Activated CD8-positive, alpha-beta T cell treated with anti-CD3 and anti-CD28 coated beads, Interleukin-2, amount 10 ng/mL, durations not matched to agents 7 days and 5 days (primary cell): ENCODE measurements at places on chromosomes 16 and 17.

GRCh38 chr17:3887804-3888203, 5.0 kb downstream of the CAMKK1 start:
- H3K4me1 ChIP-seq: peaks cover 39% of the 10 kb centered on the region
- peaks cover 2% of the 10 kb centered on the region for H3K27me3 ChIP-seq
- no peak for DNase-seq
- H3K36me3 ChIP-seq: peaks cover 2% of the 10 kb centered on the region
- H3K27ac ChIP-seq: peak overlapping the region; percentile 48

DNA sequence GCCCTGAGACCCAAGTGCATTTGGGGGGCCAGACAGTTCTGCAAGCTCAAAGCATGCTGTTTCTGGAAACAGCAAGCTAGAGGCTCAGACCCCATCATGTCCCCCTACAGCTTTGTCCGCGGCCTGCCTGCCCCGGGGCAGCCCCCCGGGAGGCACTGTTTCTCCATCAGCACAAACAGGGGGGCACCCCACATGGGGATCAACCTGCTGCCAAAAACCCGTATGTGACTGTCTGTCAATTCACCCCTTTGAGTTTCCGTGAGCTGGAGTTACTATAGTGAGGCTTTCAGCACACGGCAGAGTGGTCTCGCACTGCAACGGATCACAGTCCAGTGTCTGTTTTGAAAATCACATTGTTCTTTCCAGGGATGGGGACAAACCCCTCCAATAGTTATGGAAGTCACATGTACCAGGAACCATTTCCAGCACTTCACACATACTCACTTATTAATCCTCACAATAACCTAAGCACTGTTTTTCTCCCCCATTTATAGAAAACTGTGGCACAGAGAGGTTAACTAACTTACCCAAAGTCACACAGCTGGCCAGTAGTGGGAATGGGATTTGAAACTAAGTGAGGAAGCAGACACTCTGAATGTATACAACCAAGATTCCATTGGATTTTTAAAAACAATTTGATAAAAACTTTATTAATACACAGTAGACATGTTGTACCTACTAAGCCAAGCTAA, 269.0 kb downstream of the C16orf95 start:
- no peak overlapping the region for H3K4me3 ChIP-seq
- no peaks in the 10 kb centered on the region for H3K36me3 ChIP-seq
- H3K27ac ChIP-seq: no peak overlapping the region

- H3K27ac ChIP-seq: peak overlapping the region; percentile 97
- peaks cover 43% of the 10 kb centered on the region for H3K36me3 ChIP-seq
- H3K4me1 ChIP-seq: peaks cover 51% of the 10 kb centered on the region
- H3K4me3 ChIP-seq: peak overlapping the region; percentile 98
- no peak for DNase-seq
Measured at GRCh38 chr17:40287159-40287493, 553 bp upstream of the CDC6 start.

GRCh38 chr17:46059486-46059885, 60.4 kb downstream of the STH start:
- no peak for DNase-seq
- no peak overlapping the region for H3K4me3 ChIP-seq
- H3K27me3 ChIP-seq: no peaks in the 10 kb centered on the region

DNA sequence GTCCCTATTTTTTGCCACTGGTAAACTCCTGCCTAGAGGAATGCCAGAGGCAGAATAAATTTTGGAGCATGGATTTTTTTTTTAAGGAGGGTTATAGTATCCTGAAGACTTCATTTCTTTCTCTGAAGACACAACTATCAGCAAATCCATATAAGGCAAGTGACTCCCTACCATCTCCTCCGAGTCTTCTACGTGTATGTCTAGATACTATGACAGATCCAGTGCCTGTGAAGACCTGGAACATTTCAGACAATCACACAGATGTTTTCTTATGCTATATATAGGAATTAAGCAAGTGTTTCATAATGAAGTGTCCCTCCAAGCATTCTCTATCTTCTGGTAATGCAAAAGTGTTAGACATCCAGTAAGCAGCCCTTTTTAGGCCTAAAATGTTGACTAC, 255.5 kb upstream of the TBX2 start:
- H3K4me1 ChIP-seq: peaks cover 36% of the 10 kb centered on the region
- no peaks in the 10 kb centered on the region for H3K27me3 ChIP-seq
- no peak for DNase-seq

DNA sequence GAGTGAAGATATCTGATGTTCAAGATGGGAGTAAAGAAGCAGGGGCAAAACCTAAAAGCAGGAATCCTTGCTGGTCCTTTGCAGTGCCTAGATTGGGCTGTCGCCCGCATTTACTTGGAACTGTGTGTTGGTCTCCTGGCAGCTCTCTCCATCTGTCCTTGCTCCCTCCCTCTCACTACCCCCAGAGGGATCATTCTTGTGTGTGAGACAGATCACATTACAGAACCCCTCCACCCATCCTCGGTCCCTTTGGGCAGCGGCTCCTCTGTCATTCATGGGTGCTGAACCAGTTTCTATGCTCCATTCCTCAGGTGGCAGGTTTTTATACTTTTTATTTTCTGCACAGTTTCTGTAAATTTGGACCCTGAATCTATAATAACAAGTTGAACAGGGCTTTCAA, 99.4 kb upstream of the MYOCD start:
- no peaks in the 10 kb centered on the region for H3K4me1 ChIP-seq
- H3K27ac ChIP-seq: no peak overlapping the region
- no peaks in the 10 kb centered on the region for H3K27me3 ChIP-seq
- DNase-seq: no peak
- H3K36me3 ChIP-seq: no peaks in the 10 kb centered on the region

DNA sequence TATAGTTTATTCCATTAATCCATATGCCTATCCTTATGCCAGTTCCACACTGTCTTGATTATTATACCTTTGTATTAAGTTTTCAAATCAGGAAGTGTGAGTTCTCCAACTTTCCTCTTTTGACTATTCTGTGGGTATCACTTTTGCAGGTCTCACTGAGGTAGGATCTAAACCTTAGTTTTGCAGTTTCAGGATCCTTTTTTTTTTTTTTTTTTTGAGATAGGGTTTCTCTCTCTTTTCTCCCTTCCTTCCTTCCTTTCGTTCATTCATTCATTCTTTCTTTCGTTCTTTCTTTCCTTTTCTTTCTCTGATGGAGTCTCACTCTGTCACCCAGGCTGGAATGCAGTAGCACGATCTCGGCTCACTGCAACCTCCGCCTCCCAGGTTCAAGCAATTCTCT, 71.6 kb downstream of the CHD9 start:
- no peaks in the 10 kb centered on the region for H3K27me3 ChIP-seq
- H3K4me1 ChIP-seq: peaks cover 7% of the 10 kb centered on the region
- no peak overlapping the region for H3K27ac ChIP-seq
- H3K4me3 ChIP-seq: no peak overlapping the region

GRCh38 chr17:29190592-29191207, 10.5 kb upstream of the MYO18A start:
- peaks cover 17% of the 10 kb centered on the region for H3K27me3 ChIP-seq
- H3K36me3 ChIP-seq: no peaks in the 10 kb centered on the region
- DNase-seq: no peak
- no peak overlapping the region for H3K27ac ChIP-seq
- no peak overlapping the region for H3K4me3 ChIP-seq
- H3K4me1 ChIP-seq: peaks cover 7% of the 10 kb centered on the region

DNA sequence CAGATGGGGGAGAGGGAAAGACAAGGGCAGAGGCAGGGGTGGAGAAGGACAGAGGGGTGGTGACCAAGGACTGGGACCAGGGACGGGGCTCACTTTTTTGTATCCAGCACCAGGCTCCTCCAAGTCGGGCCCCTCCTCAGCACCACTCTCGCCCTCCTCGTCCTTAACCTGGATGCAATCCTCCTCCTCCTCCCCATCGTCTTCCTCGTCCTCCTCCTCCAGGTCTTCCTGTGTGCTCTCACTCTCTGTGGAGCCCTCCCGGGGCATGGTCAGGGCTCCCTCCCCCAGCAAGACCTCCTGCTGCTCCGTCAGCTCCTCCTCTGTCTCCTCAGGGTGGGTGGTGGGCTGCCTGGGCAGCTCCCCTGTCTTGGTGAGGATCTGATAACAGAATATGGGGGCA, 16.8 kb downstream of the G6PC3 start:
- H3K4me1 ChIP-seq: peaks cover 6% of the 10 kb centered on the region
- DNase-seq: no peak
- H3K27ac ChIP-seq: no peak overlapping the region
- no peaks in the 10 kb centered on the region for H3K27me3 ChIP-seq
- peaks cover 11% of the 10 kb centered on the region for H3K36me3 ChIP-seq

- H3K27ac ChIP-seq: peak overlapping the region; percentile 86
- DNase-seq: peak; percentile 41
- no peaks in the 10 kb centered on the region for H3K27me3 ChIP-seq
- peaks cover 45% of the 10 kb centered on the region for H3K4me1 ChIP-seq
- peaks cover 2% of the 10 kb centered on the region for H3K36me3 ChIP-seq
Measured at GRCh38 chr16:88456356-88457292, 3.5 kb downstream of the ZFPM1 start.

GRCh38 chr17:74380959-74381808, 13.9 kb downstream of the GPR142 start:
- no peaks in the 10 kb centered on the region for H3K36me3 ChIP-seq
- no peak overlapping the region for H3K4me3 ChIP-seq
- H3K27ac ChIP-seq: no peak overlapping the region

DNA sequence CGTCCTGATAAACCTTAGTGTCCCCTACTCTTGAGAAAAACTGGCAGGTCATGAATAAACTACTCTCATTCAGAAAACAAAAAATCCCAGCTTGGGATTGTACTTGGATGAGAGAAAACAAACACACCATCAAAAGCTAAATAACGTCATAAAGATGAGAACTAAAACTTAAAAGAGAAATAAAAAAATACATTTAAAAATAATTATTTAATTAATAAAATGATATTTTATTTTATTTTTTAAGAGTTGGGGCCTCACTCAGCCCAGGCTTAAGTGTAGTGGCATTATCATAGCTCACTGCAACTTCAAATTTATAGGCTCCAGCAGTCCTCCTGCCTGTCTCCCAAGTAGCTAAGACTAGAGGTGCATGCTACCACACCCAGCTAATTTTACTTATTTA, 125.4 kb upstream of the CA10 start:
- no peaks in the 10 kb centered on the region for H3K27me3 ChIP-seq
- no peaks in the 10 kb centered on the region for H3K36me3 ChIP-seq
- no peaks in the 10 kb centered on the region for H3K4me1 ChIP-seq
- DNase-seq: no peak
- H3K27ac ChIP-seq: no peak overlapping the region

- H3K4me1 ChIP-seq: no peaks in the 10 kb centered on the region
- H3K27ac ChIP-seq: no peak overlapping the region
- H3K36me3 ChIP-seq: no peaks in the 10 kb centered on the region
Measured at GRCh38 chr17:15334266-15334665, 7.1 kb downstream of the TEKT3 start.

GRCh38 chr16:57519796-57520360, 16.5 kb downstream of the CCDC102A start:
- H3K4me3 ChIP-seq: no peak overlapping the region
- peaks cover 17% of the 10 kb centered on the region for H3K4me1 ChIP-seq
- peaks cover 10% of the 10 kb centered on the region for H3K36me3 ChIP-seq
- H3K27ac ChIP-seq: peak overlapping the region; percentile 32

GRCh38 chr16:87855852-87856715, 13.2 kb downstream of the SLC7A5 start:
- H3K4me1 ChIP-seq: peaks cover 88% of the 10 kb centered on the region
- DNase-seq: peak; percentile 73
- no peaks in the 10 kb centered on the region for H3K27me3 ChIP-seq

GRCh38 chr17:49694847-49695697, 12.7 kb downstream of the SLC35B1 start:
- H3K27ac ChIP-seq: peak overlapping the region; percentile 81
- no peaks in the 10 kb centered on the region for H3K27me3 ChIP-seq
- H3K4me3 ChIP-seq: peak overlapping the region; percentile 30
- peaks cover 11% of the 10 kb centered on the region for H3K36me3 ChIP-seq
- peaks cover 40% of the 10 kb centered on the region for H3K4me1 ChIP-seq
- peak; percentile 84 for DNase-seq

DNA sequence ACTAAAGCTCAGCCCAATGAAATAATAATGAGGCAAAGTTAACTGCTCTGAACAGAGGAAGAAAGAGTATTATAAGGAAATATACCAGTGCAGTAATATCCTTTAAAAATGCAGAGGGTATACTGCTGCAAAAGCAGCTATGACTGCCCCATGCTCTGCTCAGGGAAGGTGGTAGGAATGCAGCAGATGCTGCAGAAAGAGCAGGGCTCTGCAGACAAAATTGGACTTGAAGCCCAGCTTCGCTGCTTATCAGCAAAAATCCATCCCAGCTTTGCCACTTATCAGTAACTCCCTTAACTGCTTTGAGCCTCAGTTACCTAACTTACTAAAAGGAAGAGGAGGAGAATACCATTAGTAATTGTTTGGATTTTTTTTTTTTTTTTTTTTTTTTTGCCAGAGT, 533.8 kb upstream of the CDH5 start:
- DNase-seq: no peak
- no peaks in the 10 kb centered on the region for H3K36me3 ChIP-seq

DNA sequence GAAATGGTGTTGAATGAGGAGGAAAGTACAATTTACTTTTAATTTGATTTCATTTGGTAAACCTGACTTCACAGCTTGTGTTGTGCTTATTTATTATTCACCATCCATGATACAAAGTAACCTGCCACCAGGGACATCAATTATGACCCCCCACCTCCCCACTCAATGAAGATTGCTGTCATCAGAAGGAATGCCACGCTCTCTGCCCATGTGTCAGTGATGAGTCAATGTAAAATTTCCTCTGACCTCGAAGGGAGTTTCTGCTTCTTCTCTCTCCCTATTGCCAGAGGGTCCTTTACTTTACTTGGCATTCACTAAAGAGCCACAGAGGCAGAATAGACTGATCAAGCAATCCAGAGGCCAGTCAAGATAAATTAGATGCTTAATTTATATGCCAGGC, 759.7 kb downstream of the CDH11 start:
- H3K4me3 ChIP-seq: no peak overlapping the region
- no peak overlapping the region for H3K27ac ChIP-seq
- H3K36me3 ChIP-seq: no peaks in the 10 kb centered on the region
- DNase-seq: no peak
- no peaks in the 10 kb centered on the region for H3K4me1 ChIP-seq

DNA sequence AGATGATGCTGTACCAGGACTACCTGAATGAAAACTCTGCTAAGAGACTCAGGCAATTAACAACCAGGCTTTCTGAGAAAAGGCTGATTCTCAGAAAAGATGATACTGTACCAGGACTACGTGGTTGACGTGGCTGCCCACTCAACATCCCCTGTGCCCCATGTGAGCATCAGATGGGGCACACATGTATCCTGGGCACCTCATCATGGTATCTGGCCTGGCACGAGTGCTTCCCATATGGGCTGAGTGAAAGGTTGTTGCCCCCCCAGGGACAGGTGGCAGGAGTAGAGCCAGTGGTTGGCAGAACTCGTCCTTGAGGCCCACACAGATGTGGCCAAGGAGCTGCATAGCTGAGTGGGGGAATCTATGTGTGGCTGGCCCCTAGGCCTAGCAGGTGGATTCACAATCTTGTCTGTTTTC, 3.5 kb upstream of the CES4A start:
- peak; percentile 78 for DNase-seq
- peak overlapping the region; percentile 0 for H3K4me3 ChIP-seq
- H3K4me1 ChIP-seq: peaks cover 67% of the 10 kb centered on the region
- H3K36me3 ChIP-seq: peaks cover 17% of the 10 kb centered on the region
- peak overlapping the region; percentile 92 for H3K27ac ChIP-seq

GRCh38 chr17:48579471-48579759, 1.3 kb upstream of the HOXB4 start:
- peaks cover 51% of the 10 kb centered on the region for H3K27me3 ChIP-seq
- H3K4me1 ChIP-seq: peaks cover 61% of the 10 kb centered on the region
- no peak overlapping the region for H3K27ac ChIP-seq
- DNase-seq: no peak
- H3K4me3 ChIP-seq: peak overlapping the region; percentile 90
- peaks cover 10% of the 10 kb centered on the region for H3K36me3 ChIP-seq
